Stimulated activated CD4-positive, alpha-beta T cell treated with anti-CD3 and anti-CD28 coated beads, Interleukin-12 subunit alpha, Interleukin-12 subunit beta, amount 100 ng/mL, for 48 hours (primary cell): ENCODE measurements at places on chromosomes 6 and 20.

DNA sequence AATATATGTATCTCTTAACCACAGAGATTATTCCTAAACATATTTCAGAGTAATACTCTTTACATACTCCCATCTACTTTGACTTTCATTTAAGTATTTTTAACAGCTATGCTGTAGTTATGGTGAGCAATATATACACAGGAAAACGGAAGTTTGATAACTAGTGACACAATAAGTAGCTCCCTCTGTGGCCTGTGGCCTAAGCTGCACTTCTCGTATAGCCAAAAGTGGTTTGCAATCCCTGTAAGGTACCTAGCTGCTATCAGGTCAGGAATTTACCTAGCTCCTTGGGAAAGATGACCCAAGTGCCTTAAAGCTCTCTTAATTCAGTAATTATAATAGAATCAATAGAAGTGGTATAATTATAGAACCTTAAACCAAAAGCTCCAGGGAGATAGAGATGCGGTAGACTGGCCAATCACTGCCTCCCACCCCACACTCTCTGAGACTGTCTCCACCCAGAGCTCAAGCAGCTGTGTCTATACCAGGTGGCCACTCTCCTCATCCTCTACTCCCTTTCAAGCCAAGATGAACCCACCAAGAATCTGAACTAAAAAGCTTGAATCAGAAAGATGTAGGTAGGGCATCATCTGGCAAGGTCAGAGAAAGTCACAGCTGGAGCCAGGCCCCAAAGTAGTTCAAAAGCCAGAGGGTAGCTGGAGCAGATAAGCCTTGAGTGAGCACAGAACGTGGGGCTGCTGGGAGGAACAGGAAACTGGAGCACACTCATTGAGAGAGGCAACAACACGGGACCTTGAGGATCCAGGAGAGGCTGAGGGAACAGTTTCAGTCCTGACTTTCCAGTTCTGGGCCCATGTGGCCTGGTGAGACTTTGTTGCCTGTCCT, 84.9 kb upstream of the ASF1A start:
- no peak for DNase-seq

- no peak for DNase-seq
Observed at GRCh38 chr6:228881-229651, 63.2 kb upstream of the DUSP22 start.

DNA sequence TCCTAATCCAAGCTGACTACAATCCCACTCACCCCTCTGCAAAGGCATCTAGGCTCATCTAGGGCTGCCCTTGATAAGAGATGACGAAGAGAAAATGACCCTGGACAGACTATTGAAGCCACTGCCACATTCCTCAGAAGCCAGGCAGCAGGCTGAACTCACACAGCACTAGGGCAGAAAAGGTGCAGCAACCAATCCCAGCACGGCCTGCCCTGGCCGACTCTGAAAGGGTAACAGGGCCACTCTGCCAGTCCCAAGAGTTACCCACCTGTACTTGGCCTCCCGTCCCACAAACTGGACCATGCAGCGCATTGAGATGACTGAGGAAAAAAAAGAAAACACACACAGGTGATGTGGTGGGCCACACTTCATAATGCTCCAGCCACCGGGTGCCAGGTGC, 9.1 kb downstream of the MTCH1 start:
- DNase-seq, result no peak

GRCh38 chr6:90273863-90274262, 22.8 kb downstream of the BACH2 start:
- DNase-seq, result no peak

- no peak for DNase-seq
Observed at GRCh38 chr20:51182571-51182970, 159.7 kb upstream of the KCNG1 start.

- no peak for DNase-seq
Observed at GRCh38 chr20:913306-913849, 2.8 kb downstream of the ANGPT4 start.

- DNase-seq, result no peak
Observed at GRCh38 chr6:117391874-117392583, 33.7 kb downstream of the ROS1 start.

DNA sequence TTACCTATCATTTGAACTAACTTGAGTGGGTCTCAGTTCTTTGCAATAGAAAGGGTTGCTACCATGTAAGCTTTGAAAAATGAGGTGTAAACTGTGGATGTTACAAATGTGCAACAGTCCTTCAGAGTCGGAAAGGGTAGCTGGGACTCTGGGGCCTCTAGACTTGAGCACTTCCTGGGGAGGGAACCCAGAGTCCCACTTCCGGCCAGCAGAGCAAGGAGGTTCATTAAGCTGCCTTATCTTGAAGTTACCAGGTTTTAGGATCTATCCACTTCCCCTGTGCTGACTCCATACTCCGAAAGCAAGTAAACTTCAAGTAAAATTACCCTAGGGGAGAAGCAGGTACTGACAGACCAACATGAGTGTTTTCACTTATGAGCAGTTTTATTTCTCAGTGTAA, 9.4 kb downstream of the TRIM10 start:
- no peak for DNase-seq

- DNase-seq, result no peak
Observed at GRCh38 chr6:120675886-120676285, 658.4 kb downstream of the TBC1D32 start.

- no peak for DNase-seq
Observed at GRCh38 chr6:55473722-55474121, 105.3 kb downstream of the HMGCLL1 start.

- no peak for DNase-seq
Observed at GRCh38 chr6:96186516-96187195, 170.9 kb downstream of the FUT9 start.

GRCh38 chr20:2364044-2364443, 16.7 kb upstream of the TGM6 start:
- no peak for DNase-seq

DNA sequence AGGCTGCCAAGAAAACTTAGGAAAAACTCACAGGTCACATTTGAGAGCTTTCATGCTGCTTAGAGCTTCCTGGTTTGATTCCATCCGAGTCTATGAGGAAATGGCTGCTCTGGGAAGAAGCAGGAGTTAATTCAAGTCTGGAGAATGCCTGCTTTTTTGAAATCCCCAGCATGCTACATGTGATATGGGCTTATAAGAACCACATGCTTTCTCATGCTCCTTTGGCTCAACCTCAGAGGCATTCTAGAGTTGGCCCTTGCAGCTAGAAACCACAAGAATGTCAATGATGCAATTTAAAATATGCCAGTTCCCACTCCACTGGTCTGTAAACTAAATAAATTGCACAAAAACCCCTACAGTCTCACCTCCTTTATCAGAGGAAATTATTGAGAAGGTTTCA, 142.9 kb upstream of the OLIG3 start:
- no peak for DNase-seq

DNA sequence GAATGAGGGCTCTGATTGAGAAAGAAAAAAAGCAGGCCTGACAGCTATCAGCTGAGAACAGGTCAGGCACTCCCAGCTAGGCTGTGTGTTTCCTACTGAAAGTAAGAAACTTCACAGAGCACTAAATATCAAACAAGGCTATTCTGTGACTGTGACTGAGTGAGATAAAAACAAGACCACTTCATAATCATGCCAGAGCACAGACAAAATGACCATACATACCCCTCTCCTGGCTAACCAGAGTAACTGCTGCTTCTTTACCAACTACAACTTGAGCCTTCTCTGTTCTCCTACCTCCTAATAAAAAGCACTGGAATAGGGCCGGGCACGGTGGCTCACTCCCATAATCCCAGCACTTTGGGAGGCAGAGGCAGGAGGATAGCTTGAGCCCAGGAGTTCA, 6.8 kb upstream of the BTN1A1 start:
- DNase-seq, result no peak

- no peak for DNase-seq
Observed at GRCh38 chr6:131368198-131368911, 204.7 kb upstream of the ARG1 start.

- DNase-seq, result no peak
Observed at GRCh38 chr20:33433465-33434234, 9.9 kb downstream of the SNTA1 start.

DNA sequence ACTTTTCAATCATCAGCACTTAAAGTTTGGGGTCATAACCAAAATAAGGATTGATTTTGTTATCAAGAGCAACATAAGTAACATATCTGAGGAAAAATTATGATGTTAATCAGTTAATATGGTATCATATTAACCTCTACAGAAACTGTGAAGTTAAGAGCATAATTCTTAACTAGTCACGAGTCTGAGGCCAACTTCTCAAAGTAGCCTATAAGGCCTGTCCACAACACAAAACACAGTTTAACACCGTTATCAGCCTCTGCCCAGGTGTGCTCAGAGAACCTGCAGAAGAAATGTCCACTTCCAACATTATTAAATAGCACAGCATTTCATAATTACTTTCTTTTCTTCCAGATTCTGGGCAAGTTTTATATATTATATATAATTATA, 1.1 kb downstream of the STX7 start:
- DNase-seq, result no peak

DNA sequence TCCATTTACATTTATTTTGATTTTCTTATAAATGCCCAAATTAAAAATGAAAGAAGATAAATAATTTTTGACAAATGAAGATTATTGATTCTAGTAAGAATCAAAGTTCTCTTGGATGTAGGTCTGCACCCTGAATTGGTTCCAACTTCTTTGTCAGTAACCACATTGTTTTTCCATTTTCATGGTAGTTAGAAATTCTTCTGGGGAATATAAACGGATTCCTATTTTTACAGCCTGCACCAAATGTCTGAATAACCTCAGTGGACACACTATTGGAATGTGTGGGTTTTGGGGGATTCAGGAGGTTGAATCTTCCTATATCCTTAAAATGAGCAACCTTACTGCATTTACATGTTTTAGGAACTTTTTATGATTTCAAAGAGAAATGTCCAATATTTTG, 1085.3 kb upstream of the MAP3K7 start:
- DNase-seq, result no peak

DNA sequence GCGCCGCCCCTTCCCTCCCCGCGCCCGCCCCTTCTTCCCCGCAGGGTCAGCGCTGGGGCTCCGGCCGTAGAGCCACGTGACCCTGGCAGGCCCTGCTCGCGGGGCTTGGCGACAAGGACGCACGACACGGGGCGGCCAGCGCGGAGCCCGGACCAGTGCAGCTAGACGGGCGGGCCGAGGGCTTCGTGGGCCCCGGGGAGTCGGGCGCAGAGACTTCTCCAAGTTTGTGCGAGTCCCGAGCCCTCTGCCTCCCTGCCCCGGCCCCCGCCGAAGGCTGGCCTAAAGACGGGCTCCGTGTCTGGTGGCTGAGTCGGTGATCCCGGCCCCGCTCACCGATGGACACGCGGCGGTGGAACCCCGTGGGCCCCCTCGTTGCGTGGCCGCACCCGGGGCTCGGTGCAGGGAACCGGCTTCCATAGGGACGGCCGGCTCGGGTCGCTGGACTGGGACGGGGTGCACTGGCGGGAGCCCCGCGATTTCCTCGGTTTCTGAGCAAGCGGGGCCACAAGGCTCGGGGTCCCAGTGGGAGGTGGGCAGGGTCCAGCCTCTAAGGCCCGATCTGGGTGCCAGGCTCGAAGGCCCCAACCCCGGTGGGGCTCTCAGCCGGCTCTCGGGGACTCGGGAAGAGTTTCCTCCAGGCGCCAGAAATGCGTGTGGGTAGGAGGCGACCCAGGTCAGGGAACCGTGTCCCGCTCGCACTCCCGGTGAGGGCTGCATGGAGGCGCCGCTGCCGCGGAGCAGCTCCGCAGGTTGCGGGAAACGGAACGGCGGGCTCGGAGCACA, 452 bp upstream of the GATA5 start:
- DNase-seq, result no peak

- DNase-seq, result no peak
Observed at GRCh38 chr6:160088784-160089533, 32.7 kb upstream of the SLC22A1 start.

DNA sequence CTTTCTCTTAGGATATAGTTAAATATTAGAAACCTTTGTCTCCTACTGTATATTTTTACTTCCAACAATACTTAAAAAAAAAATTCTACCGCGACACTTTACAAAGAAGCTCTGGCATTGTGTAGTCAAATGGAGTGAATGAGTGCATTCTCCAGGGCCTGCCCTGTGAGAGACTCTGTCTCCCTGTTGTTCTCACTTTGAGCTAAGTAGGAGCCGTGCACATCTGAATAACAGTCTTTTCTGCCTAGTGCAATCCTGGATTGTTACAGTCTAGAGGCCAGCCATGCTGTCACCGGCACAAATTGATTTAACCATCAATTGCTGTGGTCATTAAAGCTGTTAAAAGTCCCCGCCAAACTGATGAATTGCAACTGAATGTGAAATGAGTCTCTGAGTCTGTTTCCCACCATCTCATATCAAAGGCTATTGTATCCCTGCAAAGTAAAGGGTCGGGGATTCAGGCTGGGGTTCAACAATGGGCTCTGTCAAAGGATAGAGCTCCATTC, 156.0 kb downstream of the RFPL4B start:
- DNase-seq, result no peak

GRCh38 chr20:62117658-62118057, 4.6 kb upstream of the LSM14B start:
- no peak for DNase-seq

DNA sequence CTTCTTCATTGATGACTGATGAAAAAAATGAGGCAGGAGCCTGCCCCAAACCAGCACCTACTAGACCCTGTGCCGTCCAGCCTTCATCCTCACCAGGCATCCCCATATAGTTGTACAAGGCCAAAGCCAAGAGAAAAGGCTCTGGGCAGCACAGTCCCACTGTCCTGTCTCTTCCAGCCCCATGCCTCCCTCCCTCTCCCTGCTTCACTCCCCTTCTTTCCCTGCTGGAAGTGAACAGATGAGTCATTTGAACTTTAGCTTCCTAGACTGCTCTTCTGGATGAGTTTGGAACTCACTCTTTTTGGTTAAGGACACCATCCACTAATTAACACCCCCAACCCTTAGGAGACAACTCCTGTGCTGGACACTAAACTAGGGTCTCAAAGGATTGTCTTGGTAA, 235.2 kb downstream of the LRFN2 start:
- DNase-seq, result no peak

- DNase-seq, result no peak
Observed at GRCh38 chr20:5928836-5929715, 21.3 kb downstream of the TRMT6 start.

- no peak for DNase-seq
Observed at GRCh38 chr6:148969603-148970061, 222.8 kb downstream of the UST start.

- DNase-seq, result no peak
Observed at GRCh38 chr20:12963416-12963815, 45.4 kb upstream of the SPTLC3 start.
